ENCODE measurements at places on chromosomes 12 and 14. TPM values are rescaled to one million over a fixed set of nuclear protein-coding genes. Genes with fewer than 3 reads are reported as not detected.

Gene KCNMB4
- total RNA-seq: 2.1 TPM

Gene TARBP2
- total RNA-seq: 30.2 TPM

Gene SMIM41
- total RNA-seq: not detected

Gene SCNN1A
- not detected for total RNA-seq

Gene SLC6A13
- total RNA-seq: 0.30 TPM

Gene SERPINA9
- total RNA-seq: not detected

Gene PRB2
- not detected for total RNA-seq

Gene SLC6A15
- total RNA-seq: 0.43 TPM

Gene METTL17
- total RNA-seq: 90.0 TPM

Gene ERO1A
- total RNA-seq: 165 TPM

Gene OSGEP
- total RNA-seq: 46.2 TPM

Gene RXYLT1
- 14.8 TPM for total RNA-seq

Gene CD69
- total RNA-seq: 127 TPM

Gene FOXG1
- not detected for total RNA-seq

Gene INSM2
- not detected for total RNA-seq

Gene ZFHX2
- 1.0 TPM for total RNA-seq

Gene TMEM52B
- total RNA-seq: not detected

Gene TAS2R13
- 0.35 TPM for total RNA-seq

Gene CCDC184
- total RNA-seq: 0.37 TPM

Gene CD9
- 12.8 TPM for total RNA-seq

Gene LACRT
- not detected for total RNA-seq

Gene CEP128
- 21.6 TPM for total RNA-seq

Gene RTL1
- total RNA-seq: not detected

Gene TUNAR
- not detected for total RNA-seq

Gene OAS2
- total RNA-seq: 278 TPM

Gene GTF2H3
- total RNA-seq: 60.4 TPM

Gene TAPBPL
- 40.8 TPM for total RNA-seq

Gene MYF6
- not detected for total RNA-seq

Gene HOXC9
- total RNA-seq: not detected

Gene PLEKHD1
- 0.05 TPM for total RNA-seq

Gene NRIP2
- not detected for total RNA-seq

Gene C1S
- 2.8 TPM for total RNA-seq

Gene SMCO2
- total RNA-seq: not detected

Gene C14orf39
- not detected for total RNA-seq
